NCI-H2171 (cell line): ENCODE measurements at places on chromosomes 5 and 9.

GRCh38 chr9:76691517-76692313, 72.5 kb upstream of the PCA3 start:
- DNase-seq: no peak

DNA sequence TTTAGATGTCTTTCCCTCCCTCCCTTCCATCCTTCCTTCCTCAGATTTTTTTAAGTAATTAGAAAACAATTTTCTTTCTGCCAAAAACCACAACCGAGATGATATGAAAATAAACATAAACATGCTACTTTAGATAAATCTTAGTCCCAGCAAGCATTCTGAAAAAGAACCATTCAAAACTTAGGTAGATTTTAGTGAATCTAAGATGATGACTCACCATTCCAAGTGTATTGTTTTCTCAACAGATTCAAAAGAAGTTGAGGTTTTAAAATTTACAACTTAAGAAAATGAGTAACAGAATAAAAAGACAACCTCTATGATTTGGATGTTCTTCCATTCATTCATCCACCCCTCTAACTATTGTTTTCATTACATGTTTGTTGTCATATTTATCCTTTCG, 465.1 kb downstream of the PDE4D start:
- no peak for DNase-seq

DNA sequence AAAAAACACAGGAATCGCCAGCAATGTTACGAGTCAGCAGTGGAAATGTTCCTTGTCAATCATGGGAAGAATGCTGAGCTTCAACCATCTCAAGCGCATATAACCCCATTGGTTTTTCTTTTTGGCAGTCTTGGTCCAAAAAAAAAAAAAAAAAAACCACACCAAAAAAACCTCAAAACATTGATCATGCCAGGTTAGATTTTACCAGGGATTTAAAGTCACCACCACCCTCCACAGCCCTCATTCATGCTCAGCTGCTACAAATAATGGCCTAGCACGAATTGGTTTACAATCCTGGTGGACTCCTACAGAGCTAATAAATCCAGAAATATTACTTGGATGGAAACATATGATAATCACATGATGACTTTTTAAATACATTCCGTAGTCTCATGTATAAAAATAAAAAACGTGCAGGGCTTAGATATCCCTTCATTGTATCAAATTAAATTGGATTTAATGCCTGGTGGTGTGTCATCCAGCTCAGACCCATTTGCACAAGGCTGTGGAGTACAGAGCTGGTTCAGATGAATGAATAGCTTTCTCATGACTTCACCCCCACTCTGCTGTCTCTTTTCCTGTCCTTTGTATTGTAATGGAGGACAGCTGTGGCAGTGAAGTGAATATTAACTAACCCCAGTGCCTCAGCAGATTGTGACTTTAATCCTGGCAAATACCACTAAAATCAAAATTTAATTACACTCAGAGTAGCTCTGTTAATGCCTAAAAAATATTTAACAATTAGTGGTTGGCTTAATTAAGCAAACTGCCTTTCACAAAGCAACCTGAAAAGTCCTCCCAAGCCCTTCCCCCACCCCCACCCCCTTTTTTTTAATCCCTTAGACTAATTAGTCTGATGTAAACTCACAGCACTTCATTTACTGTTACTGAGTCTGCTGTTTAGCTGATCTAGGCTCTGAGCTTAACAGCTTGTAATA, 626.5 kb upstream of the ZNF608 start:
- DNase-seq: no peak

- DNase-seq: no peak
Observed at GRCh38 chr9:87086221-87086818, 139.0 kb upstream of the GAS1 start.

- DNase-seq: no peak
Observed at GRCh38 chr5:72125941-72126620, 18.8 kb downstream of the MAP1B start.

- DNase-seq: no peak
Observed at GRCh38 chr5:107830750-107831149, 160.0 kb upstream of the EFNA5 start.

DNA sequence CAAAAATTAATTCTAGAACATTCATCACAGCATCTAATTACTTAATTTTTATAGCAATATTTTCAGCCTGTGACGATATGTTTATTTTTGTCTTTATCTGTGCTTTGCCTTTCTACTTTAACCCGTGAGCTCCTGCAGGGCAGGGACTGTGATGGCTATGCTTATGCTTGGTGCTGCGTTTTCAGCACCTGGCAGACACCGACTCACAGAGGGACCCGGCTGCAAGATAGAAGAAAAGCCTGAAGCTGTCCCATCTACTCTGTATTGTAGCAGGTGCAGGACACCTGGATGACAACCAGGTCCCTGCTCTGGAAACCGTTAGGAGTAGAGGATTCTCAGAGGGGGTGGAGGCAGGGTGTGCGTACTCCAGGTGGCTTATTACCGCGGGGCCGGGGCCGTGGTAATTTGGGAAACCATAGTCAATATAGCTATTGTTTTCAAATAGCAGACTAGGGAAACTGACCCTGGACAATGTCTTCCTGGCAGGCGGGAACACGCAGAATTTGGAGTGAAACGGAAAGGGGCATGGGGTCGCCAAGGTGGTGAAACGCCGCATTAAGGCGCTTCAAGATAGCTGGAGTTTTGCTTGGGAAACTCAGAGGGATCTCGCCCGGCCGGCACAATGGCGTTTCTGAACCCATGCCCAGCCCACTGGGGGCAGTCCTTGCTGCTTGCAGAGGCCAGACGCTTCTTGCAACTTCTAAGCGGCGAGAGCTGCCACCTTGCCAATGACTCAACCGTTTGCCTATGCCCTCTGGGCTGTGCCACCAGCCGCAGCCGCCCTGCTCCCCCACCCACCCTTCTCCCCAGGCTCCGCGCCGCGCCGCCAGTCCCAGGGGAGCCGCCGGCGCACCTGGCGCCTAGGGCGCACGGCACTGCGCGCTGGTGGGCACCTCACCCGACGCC, 140.1 kb upstream of the PALM2AKAP2 start:
- peak; percentile 85 for DNase-seq

GRCh38 chr9:137800196-137801022, 77.2 kb upstream of the CACNA1B start:
- no peak for DNase-seq

DNA sequence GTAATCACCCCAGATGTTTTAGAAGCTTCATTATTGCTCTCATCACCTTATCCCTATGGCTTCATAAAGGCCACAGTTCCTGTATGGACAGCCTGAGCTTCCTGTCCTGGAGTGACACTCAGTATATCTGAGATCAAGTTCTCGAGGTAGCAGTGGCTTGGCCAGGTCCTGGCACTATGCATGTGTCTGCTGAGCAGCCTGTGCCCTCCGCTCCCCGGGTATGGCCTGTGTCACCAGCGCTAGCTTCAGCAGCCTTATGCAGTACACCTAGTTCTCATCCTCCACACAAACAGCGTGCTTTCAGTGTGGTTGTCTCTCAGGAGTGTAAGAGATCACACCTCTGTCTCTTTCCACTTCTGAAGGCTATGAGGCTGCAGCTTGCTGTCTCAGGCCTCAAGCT, 514.7 kb downstream of the DIRAS2 start:
- no peak for DNase-seq
